NCI-H345 (cell line): ENCODE measurements at places on chromosomes 3 and 15.

- DNase-seq = no peak
These were observed 35.8 kb downstream of the FAM240A start for GRCh38 chr3:46648096-46648495.

- DNase-seq = no peak
These were observed 42.9 kb downstream of the PCSK6 start for GRCh38 chr15:101446518-101447167.

GRCh38 chr15:73940061-73940981 is 14.1 kb downstream of the LOXL1 start:
- no peak for DNase-seq

DNA sequence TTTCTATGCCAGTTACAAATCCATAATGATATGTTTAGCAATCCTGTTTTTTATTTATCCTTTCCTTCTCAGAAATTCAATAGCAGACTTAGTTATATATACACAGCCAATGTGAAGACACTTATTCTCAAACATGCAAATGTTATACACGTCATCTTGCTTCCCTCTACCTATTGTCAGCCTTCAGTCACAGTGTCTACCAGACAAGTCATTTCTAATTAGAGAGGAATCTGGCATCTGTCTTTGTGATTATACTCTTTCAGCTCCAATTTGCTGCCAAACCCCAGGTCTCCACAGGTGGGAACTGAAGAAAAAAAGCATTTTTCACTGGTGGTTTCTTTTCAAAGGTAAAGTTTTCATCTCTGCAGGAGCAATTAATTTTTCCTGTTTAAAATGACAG is 793.1 kb downstream of the AGBL1 start:
- DNase-seq = no peak

DNA sequence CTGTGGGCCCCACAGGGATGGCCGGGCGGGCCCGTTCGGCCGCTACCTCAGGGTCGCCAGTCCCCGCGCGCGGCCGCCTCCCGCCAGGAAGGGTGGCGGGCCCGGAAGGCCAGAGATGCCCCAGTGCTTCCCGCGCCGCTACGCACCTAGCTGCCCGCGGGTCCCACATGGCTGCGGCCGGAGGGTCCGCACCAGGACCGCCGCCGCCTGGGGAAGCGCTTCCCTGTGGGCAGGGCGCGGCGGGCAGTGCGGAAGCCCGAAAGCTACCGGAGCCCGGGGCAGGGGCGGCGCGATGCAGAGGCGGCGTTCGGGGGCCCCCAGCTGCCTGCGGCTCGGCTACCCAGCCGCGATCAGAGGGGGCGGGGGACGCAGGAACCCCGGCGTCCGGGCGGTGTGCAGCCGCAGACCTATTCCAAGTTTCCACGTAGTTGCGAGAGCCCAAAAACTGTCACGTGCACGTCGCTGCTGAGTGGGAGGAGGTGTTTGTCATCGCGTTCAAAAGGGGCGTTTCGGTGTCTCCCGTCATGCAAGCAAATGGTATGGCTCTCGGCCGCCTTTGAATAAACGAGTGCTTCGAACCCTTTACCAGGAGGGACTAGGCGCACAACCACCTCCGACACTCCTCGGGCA is at the start of gene TRANK1:
Gene TRANK1, minus strand, starts transcription at position 414 of the 630 bp plus-strand sequence. Its CDS starts 245 bp downstream, at position 169.
- DNase-seq = peak; percentile 58

DNA sequence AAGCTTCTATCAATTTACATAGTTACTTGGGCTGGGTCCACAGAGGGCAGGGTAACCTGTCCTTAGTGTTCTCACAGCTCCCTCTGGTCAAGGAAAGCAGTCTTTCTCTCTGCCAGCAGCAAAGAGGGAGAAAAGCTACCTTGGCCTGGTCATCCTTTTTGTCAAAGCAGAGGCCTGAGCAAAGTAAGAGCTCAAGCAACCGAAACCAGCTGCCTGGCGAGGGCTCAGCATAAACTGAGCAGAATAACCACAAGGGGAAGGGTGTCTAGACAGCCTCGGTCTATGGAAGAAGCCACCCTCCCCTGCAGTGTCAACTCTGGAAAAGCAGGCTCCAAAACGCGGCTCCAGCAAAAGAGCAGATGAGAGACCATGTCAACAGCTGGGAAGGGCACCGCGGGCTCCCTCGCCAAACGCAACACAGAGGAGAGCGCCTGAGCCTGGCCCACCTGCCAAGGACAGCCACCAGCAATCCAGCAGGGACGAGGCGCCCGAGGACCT is 17.4 kb downstream of the LRIG1 start:
- DNase-seq = peak; percentile 38

- DNase-seq = no peak
These were observed 17.4 kb upstream of the ST3GAL6 start for GRCh38 chr3:98745718-98746117.

DNA sequence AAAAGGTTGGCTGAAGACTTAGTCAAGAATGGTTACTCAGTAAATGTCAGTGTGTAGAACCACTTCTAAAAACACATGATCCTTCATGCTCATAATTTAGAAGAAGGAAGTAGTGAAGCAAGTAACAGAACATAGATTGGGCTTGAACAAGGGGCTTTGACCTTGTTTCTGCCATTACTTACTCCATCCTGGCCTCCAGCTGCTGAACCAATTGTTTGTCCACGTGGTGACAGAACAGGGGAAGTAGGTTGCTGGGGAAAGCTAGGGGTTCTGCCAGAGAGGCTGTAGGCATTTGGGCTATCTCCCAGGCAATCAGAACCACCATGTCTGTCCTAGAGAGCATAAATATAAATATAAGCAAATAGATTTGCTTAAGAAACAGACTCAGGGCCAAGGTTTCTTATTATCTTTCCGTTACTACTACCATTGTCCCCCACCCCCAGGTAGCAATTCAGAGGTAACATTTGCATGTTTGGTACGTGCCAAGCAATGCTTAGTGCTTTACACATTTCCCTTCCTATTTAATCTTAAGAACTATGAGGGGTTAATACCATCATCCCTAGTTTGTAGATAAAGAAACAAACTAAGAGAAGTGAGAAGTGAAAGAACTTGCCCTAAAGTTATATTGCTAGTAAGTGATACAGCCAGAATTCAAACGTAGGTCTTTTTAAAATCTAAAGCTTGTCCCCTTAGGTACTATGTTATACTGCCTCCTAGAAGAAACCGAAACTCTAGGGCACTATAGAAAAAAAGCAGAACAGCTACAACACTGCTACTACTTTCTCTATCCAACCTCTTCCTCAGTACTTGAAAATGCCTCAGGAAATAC is 3.0 kb upstream of the SPG11 start:
- no peak for DNase-seq

GRCh38 chr15:29420188-29420587 is 150.6 kb upstream of the NSMCE3 start:
- no peak for DNase-seq

GRCh38 chr15:77107531-77108355 is 36.8 kb upstream of the TSPAN3 start:
- DNase-seq = peak; percentile 36

- DNase-seq = no peak
These were observed 2.5 kb downstream of the TM4SF1 start for GRCh38 chr3:149374793-149375500.

GRCh38 chr3:95434491-95434890 is 1371.6 kb downstream of the NSUN3 start:
- DNase-seq = no peak

GRCh38 chr15:90690585-90690984 is 26.6 kb upstream of the BLM start:
- no peak for DNase-seq

GRCh38 chr3:30567139-30567753 is 39.2 kb upstream of the TGFBR2 start:
- DNase-seq = no peak

DNA sequence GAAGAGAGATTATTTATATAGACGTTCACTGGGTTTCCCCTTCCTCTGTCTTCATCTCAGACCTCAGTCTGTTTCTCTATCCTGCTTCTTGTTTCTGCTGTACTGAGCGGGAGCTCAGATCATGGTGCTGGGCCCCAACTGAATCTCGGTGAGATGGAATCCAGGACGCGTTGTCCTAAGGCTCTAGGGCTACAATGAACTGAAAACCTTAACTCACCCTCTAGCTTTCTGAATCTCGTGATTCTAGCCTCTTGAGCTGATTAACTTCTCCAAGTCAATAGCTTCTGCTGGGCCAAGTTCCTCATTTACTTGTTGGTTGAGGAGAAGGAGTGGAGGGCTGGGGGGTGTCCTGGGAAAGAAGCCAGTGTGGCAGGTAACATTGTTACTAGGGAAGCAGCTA is 32.7 kb upstream of the MAP3K13 start:
- DNase-seq = no peak

- no peak for DNase-seq
These were observed 67.7 kb upstream of the PLXND1 start for GRCh38 chr3:129673897-129674797.

- no peak for DNase-seq
These were observed 10.9 kb downstream of the GPR87 start for GRCh38 chr3:151305775-151306151.

DNA sequence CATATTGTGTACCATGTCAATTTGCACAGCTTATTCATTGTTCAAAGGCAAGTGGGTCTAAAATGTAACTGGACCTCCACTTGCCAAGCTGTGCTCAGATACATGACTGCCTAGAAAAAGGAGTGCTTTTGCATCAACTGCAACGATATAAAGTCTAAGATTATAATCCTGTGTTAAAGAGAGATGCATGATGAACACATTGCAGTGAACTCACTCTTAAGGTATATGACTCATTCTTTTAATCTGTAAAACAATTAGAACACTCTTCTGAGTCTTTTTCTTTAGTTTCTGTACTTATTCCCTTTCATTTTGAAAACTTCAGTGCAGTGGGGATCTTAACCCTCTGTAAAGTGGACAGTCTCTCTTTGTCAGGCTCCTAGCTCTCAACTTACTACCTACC is 982.8 kb downstream of the ROBO1 start:
- DNase-seq = no peak
